ENCODE measurements at places on chromosomes 3 and 15.

GRCh38 chr3:102158080-102158740, 276.6 kb upstream of the ZPLD1 start:
- no peak for DNase-seq

DNA sequence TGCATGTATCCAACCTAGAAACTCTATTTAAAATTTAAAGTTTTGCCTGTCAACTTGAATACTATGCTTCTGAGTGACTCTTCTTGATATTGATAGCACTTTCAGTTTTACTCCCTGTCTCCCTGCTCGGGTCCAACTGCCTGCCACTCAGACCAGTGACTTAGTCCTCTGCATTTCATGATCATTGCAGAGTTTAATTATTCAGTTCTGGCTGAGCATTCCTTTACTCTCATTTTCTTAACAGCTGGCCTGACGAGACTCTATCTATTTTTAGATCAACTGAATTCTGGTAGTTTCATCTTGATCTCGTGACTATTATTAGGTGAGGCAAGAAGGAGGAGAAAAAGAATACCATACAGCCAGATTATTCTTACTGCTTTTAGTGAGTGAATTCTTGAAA, 617.4 kb downstream of the SI start:
- DNase-seq: no peak

DNA sequence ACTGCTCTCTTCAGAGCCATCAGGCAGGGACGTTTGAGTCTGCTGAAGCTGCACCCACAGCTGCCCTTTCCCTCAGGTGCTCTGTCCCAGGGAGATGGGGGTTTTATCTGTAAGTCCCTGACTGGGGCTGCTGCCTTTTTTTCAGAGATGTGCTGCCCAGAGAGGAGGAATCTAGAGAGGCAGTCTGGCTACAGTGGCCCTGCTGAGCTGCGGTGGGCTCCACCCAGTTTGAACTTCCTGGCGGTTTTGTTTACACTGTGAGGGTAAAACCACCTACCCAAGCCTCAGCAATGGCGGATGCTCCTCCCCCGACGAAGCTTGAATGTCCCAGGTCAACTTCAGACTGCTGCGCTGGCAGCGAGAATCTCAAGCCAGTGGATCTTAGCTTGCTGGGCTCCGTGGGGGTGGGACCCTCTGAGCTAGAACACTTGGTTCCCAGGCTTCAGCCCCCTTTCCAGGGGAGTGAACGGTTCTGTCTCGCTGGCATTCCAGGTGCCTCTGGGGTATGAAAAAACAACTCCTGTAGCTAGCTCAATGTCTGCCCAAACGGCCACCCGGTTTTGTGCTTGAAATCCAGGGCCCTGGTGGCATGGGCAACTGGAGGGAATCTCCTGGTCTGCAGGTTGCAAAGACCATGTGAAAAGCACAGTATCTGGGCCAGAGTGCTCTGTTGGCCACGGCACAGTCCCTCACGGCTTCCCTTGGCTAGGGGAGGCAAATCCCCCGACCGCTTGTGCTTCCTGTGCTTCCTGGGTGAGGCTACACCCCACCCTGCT, 21.1 kb upstream of the ST6GAL1 start:
- DNase-seq: no peak

GRCh38 chr3:77541203-77541922, 501.5 kb downstream of the ROBO2 start:
- peak; percentile 33 for DNase-seq

DNA sequence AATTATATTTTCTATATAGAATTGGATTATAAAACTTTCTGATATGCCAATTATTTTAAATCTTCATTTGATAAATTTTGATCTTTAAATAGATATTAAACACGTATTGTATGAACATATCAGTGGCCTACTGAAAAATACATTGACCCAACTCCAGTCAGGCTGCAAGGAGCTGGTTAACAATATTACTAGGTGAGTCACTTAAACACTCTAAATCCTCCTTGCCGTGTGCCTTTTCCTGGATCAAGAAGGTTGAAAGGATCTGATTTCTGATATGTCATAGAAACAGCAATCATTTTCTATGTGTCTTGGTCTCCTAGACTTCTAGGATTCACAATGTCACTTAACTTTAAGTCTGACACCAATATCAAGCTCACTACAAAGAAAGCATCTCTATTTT, 123.2 kb downstream of the TP63 start:
- no peak for DNase-seq

- DNase-seq: no peak
Observed at GRCh38 chr3:152376351-152377183, 107.8 kb downstream of the MBNL1 start.

DNA sequence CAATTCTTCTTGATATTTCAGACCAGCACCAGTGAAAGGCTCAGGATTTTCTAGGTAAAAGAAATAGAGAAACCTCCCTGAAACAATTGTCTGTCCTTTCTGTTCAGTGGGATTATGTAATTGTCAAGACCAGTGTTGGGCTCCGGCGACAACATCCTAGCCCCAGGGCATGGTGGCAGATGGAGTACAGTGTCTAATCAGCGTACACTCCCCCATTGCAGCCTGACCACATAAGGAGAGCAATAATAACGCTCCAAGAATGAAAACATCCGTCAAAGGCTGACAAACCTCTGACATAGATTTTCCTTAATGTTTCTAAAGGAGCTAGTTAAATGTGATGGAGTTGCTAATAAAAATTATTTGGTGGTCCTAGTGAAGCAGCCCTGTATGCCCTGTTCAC, 144.6 kb downstream of the EBLN2 start:
- no peak for DNase-seq

DNA sequence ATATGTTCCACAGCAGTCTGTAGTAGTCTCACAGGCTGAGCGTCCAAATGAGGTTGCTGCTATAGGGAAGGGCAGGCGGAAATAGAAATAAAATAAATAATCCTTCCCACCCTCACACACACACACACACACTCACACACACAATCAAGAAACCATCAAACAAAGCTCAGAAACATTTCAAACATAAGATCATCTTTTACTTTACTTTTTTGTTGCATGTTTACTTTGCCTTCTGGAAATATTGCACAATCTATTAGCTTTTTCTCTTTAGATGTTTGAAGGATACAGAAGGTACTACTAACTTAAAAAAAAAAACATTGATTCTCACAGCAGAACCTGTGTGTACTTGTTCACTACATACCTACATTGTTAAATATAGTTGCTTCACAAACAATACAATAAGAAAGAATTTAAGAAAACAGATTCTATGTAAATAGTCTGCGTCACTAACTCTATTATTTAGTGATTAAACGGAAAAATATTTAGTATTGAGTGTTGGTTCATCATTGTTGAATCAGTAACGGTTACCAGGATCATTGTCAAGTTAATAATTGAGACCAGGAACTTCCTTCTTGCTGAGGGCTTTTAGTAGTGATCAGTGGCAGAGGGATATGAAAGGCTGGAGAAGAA, 20.5 kb downstream of the ALCAM start:
- DNase-seq: no peak

DNA sequence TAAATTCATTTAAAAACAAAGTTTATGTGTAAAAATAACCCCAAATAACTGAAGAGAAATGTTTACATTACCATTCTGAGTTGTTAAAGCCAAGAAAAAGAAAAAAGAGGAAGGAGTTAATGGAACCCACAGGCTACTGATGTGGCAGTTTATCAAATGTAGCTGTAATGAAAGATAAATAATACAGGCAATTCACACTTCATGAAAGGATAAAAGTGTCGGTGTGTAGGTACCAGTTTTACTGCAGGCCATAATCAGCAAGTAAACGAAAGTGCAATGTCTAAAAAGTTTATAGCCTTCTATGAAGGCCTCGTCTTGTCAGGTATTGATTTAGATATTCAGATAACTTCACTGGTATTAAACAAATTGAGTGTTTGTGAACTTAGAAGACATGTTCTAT, 164.6 kb downstream of the DPH6 start:
- DNase-seq: no peak

DNA sequence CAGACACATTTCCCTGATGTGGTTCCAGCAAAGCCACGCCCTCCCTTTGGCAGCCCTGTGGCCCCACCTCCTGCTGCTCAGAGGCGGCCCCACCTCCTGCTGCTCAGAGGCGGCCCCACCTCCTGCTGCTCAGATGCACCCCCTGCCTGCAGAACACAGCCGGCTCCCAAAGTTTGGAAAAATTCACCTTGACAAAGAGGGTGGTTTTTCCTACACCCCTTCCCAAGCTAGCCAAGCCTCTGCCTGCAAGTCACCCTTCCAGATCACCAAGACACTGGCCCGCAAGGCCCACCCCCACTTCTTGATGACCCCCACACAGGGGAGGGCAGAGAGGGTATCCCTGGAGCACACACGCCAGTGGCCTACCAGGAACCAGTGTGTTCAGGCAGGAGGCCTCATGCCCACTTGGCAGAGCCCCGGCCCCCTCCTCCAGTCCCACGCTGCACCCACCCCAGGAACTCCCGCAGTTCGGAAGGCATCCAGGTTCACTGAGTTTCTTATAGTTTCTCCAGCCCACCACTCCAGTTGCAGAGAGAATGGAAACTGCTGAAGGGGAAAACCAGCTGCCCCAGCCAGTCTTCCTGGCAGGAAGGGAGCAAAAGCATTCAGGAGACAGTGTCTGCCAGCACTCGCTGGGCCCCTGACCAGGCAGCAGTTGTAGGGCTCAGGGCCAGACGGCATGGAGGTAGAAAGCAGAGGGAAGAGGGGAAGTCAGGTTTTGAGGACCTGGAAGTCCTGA, 2.3 kb upstream of the HAPLN3 start:
- DNase-seq: peak; percentile 32

- DNase-seq: no peak
Observed at GRCh38 chr3:42148086-42148848, 57.1 kb downstream of the TRAK1 start.

DNA sequence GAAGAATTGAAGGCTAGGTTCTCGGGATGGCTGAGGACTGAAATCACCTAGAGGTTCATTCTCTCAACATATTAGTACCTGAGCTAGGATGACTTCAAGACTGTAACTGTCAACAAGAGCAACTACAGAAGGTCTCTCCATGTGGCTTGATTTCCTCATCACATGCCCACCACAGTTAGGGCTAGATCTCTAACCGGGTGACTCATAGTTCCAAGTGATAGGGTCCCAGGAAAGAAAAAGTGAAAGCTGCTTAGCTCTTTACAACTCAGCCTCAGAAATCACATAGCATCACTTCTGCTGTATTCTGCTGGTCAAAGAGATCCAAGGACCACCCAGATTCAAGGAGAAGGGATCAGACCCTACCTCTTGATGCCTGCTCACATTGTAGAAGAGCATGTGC, 165.4 kb upstream of the AGTR1 start:
- no peak for DNase-seq

DNA sequence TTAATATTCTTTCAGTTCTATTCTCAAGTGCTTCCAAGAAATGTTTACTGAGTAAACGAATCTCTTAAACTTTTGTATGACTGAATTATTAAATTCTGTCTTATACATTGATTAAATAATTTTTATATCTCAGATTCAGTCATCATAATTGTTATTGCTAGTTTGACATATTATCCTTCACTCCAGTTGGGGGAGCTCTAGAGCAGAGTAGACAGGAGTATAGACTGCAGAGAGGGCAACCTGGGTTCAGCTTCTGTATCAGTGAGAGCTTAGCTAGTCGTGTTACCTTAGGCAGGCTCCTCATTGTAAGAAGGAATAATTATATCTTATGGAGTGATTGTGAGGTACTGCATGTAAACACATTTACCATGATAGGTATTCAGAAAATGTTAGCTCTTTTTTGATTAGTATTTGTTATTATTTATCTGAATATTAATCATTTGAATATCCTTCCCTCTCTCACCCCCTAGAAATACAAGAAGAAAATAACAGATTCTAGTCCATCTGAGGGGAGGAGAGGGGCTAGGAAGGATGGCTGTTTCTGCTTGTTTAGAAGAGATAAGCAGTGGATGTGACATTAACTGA, 31.0 kb upstream of the ZCWPW2 start:
- no peak for DNase-seq

GRCh38 chr3:184880276-184881019, 68.5 kb downstream of the VPS8 start:
- no peak for DNase-seq

DNA sequence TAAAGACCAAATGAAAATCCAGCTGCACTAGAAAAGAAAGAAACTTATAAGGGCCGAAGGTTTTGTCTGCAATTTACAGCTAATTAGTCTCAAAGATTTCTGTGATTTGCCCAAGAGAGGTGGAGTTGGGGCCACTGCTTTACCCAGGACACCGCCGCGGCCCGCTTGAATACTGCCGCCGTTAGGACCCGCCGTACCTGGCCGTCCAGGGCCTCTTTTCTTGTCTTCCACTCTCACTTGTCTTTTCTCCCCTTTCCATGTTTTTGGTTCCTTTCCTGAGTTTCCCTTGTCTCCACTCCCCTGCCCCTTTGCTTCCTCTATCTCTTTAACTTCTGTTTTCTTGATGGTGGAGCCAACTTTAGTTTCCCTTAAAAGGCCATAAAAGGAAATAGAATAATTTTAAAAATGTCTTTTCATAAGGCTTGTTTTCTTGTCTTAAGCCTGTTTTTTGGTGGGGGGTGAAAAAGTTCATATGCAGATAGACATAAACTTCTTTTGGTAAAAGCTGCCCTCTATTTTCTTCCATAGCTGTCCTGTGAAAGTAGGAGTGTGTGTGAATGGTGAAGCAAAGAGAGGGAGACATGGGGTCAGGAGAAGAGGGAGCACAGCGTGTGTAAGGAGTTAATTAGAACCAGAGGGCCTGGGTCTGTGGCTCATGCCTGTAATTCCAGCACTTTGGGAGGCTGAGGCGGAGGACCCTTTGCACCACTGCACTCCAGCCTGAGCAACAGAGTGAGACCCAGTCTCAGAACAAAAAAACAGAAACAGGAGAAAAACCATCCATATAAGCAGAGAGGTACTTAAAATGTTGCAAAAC, 16.0 kb upstream of the CCNL1 start:
- DNase-seq: no peak

DNA sequence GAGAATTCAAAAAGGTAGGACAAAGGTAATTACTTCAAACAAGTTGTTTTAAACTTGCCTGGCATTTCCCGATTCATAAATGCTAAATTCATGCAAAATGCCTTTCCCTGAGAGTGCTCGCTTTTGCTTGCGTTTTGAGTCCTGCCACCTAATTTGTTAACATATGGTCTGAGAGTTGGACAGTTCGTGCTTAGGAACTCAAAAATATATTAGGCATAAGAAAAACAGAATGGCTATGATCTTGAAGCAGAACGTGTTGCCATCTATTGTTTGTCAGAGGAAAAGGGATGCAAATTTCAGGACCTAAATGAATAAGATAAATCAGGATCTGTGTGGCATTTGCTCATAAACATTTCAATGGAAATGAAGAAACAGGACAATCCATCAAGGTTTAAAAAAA, 195.8 kb downstream of the ZMAT3 start:
- DNase-seq: no peak

GRCh38 chr15:93027413-93027812, 61.6 kb downstream of the RGMA start:
- DNase-seq: no peak

DNA sequence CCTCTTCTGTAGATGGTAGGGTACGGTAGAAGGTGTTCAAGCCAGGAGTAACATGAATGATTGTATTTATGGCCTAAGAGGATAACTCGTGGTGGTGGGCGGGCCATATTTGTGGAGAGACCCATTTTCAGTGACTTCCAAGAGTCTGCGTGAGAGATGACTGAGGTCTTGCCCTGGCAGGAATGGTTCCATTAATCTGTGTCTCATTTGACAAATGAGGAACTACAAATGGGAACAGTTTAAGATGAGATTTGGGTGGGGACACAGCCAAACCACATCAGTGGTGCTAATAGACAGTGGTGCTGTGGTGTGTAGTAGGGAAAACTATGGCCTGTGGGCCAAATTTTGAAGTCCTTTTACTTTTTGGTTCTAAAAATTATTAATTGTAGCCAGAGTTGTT, 47.1 kb downstream of the FLNB start:
- no peak for DNase-seq

GRCh38 chr15:31089368-31090047, 12.0 kb downstream of the TRPM1 start:
- no peak for DNase-seq
